ENCODE measurements at places on chromosomes 13 and 19.

DNA sequence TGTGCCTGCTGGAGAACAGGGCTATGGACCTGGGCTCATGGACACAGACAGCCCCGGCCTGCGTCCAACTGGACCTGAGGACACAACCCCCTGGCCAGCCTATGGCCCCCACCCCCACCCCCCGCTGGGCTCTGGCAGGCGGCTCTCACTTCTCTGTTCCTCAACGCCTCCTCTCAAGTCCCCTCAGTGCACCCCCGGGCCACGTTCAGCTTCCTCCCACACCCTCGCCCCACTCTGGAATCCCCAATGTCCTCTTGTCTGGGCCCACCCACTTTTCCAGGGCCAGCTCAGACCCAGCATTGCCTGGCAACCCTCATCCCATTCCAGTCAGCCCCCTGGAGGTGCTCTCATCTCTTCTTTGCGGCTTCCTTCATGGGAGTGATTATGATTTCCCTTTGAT is 130.2 kb upstream of the SPACA7 start:
- DNase-seq = no peak

DNA sequence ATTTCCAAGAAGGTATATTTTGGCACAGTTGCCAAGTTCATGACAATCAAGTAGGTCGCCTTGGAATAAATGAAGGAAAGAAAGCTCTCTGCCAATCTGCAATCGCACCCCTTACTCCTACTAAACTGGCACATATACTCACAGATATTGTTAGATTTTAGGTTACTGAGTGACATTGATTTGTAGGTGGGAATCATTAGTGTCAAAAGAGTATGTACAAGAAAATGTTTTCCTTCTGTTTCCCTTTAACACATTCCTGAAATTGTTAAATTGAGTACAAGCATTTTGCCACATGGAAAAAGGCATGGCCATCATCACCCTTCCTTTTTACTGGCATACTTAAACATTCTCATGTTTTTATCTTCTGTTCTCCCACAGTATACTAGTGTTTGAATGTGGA is 2868.3 kb upstream of the PCDH20 start:
- no peak for DNase-seq

DNA sequence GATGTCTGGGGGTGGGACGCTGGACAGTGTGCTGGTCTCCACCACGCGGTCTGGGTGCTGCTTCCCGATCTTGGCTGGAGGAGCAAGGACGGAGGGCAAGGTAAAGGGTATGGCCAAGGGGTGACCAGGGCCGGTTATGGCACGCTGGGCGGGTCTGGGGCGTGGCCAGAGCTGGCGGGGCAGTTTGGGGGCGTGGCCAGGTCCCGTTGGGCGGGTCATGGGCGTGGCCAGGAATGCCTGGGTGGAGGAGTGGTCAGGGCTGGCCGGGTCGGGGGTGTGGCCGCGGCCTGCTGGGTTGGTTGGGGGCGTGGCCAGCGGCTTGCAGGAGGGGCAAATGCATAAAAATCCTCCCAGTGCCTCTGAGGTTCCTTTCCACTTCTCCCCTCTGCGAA is 19.2 kb downstream of the GPX4 start:
- DNase-seq = no peak

DNA sequence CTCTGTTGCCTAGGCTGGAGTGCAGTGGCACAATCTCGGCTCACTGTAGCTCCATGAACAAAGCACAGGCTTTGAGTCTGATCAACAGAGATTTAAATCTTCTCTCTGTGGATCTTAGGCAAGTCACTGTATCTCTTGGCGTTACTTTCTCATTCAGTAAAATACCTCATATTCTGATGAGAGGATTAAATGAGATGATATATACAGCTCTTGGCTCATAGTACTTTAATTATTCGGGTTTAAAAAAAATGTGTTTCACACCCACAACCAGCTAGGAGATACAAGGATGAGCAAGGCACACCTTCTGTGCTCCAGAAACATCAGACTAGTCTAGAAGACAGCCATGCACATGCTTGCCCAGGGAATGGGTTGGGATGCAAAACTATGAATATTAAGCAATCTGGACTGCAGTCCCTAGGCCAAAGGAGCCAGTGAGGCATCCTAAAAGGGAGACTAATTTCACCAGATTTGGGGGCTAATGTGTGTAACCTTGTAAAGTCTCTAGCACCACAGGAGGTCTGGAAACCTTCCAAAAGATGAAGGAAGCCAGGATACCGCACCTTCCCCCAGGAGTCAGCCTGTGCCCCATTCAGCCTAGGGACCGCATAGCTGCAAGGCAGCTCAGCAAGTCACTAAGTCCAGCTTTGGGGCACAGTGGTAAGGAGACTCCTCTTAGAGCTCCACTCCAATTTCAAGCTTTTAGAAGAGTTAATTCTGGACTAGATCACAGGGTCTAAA is 2.5 kb downstream of the VPS36 start:
- DNase-seq = no peak

GRCh38 chr13:71056581-71056980 is 810.4 kb downstream of the DACH1 start:
- DNase-seq = no peak

GRCh38 chr13:76473552-76474134 is 412.6 kb downstream of the KCTD12 start:
- peak; percentile 22 for DNase-seq

DNA sequence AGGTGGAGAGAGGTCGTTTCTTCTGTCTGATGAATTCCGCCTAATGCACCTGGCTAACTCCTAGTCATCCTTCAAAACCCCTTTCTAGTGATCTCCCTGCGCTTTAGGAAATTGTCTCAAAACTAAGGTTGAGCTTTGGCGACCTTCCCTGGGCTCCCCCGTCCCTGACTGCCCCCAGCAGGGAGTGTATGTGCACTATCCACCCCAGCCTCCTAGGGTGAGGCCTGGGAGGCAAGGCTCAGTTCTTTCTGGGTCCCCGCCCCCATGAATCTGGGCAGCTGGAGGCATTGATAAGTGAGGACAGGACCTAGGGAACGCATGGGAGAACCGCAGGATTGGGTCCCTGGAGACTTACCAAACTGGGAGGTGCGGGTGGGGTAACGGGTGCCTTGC is 378 bp downstream of the TLE6 start:
- DNase-seq = no peak

GRCh38 chr13:72808917-72809500 is 27.1 kb downstream of the PIBF1 start:
- DNase-seq = no peak

GRCh38 chr13:51912091-51912490 is 50.3 kb downstream of the CCDC70 start:
- no peak for DNase-seq

DNA sequence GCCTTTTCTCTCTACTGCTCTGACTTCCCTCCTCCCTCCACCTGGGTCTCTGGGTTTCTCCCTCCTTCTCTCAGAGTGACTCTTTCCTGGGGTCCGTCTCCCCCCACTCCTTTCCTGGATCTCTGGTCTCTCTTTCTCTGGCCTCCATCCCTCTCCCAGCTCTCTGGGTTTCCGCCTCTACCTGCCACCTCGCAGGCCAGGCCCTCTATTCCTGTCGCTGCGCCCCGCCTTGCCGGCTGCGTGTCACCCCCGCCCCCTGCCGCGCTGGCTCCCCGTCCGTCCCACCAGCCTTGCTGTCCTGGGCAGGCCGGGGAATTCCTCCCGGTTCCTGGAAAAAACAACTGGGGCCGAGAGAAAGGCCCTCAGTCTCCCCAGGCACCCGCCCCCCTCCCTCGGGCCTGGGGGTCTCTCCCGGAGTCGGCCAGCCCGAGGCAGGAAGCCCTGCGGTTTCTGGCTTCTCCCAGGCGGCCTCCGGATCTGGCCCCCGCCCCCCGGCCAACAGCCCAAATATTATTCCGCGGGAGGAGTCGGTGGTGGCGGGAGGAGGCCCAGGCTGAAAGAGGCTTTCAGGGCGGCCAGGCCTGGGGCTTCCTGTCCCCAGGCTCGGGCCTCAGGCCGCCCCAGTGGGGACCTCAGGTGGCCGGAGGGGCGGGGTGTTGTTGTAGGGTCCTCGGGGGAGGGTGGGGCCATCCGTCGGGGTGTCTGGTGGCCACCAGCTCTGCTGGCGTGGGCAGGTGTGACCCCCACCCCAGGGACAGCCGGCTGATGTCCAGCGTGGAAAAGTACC is 9.3 kb downstream of the IRF2BP1 start:
- DNase-seq = no peak

GRCh38 chr13:40777166-40777808 is 6.3 kb upstream of the MRPS31 start:
- DNase-seq = no peak

DNA sequence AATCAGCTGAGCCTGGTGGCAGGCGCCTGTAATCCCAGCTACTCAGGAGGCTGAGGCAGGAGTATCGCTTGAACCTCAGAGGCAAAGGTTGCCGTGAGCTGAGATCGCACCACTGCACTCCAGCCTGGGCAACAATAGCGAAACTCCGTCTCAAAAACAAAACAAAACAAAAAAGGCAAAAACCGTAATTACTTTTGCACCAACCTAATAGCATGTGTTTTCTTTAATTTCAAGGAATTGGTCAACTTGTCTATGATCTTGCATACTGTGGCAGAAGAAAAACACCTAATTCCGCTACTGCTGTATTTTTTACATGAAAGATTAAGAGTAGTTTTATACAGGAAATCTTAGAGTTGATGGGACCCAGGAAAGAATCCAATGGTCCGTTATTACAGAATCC is 241.2 kb downstream of the COL4A1 start:
- no peak for DNase-seq

GRCh38 chr13:29436291-29436690 is 159.2 kb downstream of the SLC7A1 start:
- DNase-seq = no peak

DNA sequence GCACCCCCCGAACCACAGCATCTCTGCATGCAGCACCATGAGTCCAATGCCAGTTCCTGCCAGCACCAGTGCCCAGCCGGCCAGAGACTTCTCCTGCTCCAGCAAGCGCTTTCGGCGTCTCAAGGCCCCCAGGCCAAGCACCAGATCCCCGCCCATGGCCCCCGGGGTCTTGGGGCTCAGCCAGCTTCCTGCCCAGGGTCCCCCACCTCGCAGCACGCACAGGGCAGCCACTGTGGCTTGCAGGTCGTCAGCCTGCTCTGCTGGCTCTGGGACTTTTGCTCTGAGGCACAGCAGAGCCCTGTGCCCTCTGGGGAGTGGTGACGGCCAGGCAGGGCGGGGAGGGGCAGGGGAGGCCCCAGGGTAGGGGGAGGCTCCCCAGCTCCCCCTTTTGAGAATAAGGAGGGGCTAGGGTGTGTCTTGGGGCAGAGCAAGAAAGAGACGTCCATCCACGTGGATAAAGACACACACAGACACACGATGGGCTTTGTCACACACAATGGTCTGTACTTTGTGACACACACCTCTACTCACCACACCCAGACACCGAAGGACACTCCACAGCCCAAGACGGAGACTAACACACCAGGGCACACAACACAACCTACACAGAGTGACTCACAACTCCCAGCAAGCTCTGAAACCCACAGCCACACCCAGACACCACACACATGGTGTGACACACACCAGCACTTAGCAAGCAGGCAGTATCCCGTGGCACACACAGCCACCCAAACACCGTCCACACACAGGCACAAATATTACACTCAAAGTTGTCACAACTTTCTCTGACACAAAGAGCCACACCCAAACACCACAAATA is at the start of gene KCNN4:
Gene KCNN4, minus strand, starts transcription at position 268 of the 820 bp plus-strand sequence. Its CDS starts 112 bp downstream, at position 156.
- no peak for DNase-seq

- DNase-seq = no peak
Measured at GRCh38 chr13:76783798-76784197, 102.4 kb downstream of the KCTD12 start.

- no peak for DNase-seq
Measured at GRCh38 chr19:46429999-46430398, 1.3 kb upstream of the PNMA8C start.

Measured in gastrocnemius medialis (tissue), 4 donors.